Stimulated activated CD4-positive, alpha-beta T cell treated with anti-CD3 and anti-CD28 coated beads, Interleukin-1b, Interleukin-23, amount 100 ng/mL, for 4 hours (primary cell): ENCODE measurements at places on chromosomes 1 and 21.

GRCh38 chr1:47669081-47669585, 231.3 kb downstream of the FOXD2 start:
- DNase-seq = no peak

GRCh38 chr1:199242147-199242546, 603.3 kb downstream of the PTPRC start:
- no peak for DNase-seq

DNA sequence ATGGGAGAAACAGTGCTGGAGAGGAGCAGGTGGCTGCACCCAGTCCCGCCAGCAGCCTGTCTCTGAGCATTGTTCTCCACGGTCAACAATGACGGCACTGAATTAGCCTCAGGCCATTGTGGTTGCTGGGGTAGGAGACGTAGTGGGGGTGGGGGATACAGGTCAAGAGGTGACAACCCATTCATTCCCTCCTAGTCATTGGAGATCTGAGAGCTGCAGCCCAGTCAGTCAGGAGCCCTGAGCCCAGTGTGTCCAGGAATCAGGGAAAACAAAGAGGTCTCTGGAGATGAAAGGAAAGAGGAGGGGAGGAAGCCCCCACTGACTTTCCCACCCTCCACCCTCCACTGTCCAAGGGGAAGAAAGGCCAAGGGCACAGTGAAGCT, 15.3 kb downstream of the SMIM12 start:
- no peak for DNase-seq

- no peak for DNase-seq
Observed at GRCh38 chr1:171424494-171424893, 60.8 kb upstream of the PRRC2C start.

GRCh38 chr1:227744668-227745067, 9.4 kb downstream of the SNAP47 start:
- DNase-seq = no peak
